ENCODE measurements at places on chromosomes 5 and 9.

- DNase-seq, result no peak
These were observed 171.3 kb downstream of the EBF1 start for GRCh38 chr5:158928404-158928803.

GRCh38 chr5:178322736-178323540, 90.3 kb upstream of the PHYKPL start:
- DNase-seq, result no peak

DNA sequence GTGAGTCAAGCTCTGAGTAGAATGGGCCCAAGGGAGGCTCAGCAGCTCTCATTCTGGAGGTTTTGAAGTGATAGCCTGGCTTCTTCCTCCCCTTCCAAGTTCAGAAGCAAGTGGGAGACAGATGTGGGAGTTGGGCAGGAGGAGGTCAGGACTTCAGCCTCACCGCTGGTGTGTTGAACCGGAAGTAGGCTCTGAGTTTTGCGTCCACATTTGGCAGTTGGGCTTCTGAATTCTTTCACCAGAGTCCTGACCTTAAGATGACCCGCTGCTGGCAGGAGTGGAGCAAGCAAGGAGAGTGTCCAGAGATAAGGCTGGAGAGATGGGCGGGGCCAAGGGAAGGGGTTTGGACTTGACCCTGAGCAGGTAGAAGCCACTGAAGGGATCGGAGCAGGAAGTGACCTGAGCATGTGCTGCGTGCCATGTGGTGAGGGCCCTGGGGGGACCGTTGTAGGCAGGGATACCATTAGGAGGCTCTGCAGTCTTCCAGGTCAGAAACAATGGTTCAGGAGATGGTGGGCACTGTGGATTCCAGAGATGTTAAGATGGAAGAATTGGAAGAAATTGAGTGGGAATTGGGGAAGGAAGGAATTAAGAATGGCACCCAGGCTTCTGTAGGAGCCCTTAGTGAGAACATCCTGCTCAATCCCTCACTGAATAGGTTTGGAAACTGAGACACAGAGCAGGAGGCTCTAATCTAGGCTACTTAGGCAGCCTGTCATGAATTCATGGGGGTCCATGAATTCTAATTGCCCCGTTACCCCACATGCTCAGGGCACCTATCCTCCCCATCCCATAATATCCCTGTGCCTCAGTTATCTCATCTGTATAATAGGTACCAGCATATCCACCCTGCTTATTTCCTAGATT, 25.9 kb downstream of the GALNT12 start:
- DNase-seq, result no peak

DNA sequence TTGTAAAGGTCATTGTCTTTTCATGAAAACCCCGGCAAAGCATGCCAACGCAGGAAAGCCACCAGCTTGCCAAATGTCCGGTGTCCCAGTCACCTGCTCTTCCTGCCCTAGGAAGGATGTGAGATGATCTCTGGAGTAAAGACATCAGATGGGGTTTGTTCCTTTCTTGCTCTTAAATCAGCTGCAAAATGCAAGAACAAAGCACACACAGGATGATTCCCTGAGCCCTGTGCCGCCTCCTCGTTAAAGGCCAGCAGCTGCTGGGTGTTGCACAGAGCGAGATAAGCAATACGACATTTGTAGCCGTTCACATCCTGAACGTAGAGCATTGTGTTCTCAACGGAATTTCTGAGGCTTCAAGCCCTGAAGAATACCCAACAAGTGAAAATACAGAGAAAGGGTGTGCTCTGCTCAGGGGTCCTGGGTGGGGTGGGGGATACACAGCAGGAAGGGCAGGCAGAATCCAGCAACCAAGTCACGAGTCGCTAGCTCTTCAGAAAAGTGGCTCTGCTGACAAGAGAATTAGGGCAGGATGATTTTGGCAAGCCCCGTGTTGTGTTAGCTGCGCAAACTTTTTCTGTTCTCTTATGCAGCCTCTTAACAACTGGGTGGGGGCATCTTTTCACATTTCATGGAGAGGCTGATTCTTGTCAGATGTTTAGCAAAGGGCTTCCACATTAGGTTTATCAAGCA, 229.2 kb upstream of the MAP3K1 start:
- DNase-seq, result no peak

DNA sequence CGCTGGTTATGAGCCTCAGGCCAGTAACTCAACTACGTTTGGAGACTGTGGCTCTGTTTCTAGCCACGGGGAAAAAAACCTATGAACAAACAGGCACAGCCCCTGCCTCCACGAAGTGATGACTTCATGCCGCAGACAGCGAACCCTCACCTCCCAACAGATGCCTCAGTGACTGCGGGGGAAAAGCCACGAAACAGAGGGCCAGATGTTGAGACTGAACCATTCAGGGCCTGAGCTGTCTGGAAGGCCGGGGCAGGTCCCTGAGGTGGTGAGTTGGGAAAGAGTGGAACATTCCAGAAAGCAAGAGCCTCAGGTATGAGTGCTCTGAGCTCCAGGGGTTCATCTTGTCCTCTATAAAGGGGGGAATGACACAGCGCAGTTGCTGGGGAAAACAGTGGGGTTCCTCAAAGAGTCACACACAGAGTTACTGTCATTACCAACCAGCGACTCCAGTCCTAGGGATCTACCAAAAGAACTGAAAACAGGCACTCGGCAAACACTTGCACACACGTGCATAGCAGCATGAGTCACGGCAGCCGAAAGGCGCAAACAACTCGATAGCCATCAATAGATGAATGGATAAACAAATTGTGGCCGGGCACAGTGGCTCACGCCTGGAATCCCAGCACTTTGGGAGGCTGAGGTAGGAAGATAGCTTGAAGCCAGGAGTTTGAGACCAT, 15.3 kb downstream of the PLPP7 start:
- DNase-seq, result no peak

- no peak for DNase-seq
These were observed 368.2 kb downstream of the PDE4D start for GRCh38 chr5:59525311-59525710.
